ENCODE measurements at places on chromosomes 2 and 18.
A peak's percentile ranks its signal among the peaks of the same experiment; 100 is the strongest.

- no peak for DNase-seq
These were observed 62.7 kb upstream of the EML6 start for GRCh38 chr2:54660752-54661151.

DNA sequence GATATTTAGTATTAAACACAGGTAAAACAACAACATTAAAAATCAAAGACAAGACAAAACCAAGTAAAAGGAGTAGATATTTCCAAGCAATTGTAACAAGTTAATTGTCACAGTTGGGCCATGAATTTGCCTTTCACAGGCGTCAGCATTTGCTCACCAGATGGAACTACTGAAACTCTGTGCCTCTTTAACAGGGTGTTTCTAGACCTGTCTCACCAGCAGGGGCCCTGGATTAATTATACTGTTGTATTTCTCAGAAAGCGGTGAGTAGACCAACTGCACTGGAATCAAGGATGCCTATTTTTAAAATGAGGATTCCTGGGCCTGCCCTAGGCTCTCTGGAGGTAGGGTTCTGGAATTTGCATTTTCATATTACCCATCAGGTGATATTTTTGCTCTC is 92.6 kb downstream of the UPP2 start:
- no peak for DNase-seq

GRCh38 chr2:109614715-109615636 is 812 bp downstream of the SOWAHC start:
- DNase-seq = no peak

- DNase-seq = no peak
These were observed 137.8 kb upstream of the GATA6 start for GRCh38 chr18:22031611-22032010.

DNA sequence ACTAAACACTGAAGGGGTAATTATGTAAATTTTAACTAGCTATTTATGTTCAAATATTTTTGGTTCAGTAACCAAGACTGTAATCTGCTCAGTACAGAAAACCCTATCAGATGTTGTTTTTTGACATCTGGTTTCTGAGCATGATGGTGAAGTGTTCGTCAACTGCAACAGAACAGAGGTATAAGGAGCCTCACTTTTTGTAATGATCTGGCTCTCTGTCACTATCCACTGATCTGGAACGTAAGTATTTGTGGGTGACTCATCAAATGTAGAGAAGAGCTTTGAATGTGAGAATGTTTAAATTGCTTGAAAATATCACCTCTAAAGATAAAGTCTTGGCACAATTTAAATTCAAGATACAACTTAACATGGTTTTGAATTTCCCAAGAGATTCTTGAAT is 213.6 kb upstream of the FAM98A start:
- DNase-seq = no peak

GRCh38 chr2:108449410-108450130 is 564 bp downstream of the GCC2 start:
- DNase-seq = peak; percentile 26

- DNase-seq = no peak
These were observed 3.6 kb downstream of the ZC3H8 start for GRCh38 chr2:112251271-112251670.

DNA sequence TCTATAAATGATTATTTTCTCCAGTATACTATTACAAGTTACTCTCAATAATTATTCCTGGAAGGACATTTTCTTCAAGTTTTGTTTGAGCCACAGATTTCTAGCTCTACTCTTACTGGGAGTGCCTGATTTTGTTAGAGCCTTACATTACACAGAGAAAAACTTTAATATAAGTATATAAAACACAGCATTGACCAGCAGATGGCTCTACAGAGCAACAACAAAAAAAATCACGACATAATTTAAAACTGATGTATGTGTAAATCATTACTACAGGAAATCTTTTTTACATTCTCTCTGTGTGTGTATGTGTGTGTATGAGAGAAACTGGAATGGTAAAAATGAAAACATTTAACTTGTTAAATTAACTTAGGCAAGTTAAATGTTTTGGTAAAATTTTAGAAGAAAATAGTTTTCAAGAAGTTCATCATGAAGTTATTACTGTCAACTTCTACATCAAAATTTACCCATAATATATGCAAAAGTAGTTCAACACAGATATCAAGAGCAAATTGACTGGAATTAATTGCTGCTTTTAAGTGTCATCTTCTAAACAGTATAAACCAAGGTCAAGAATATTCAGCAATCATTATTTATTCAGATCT is 103.3 kb downstream of the MDH1 start:
- DNase-seq = no peak

GRCh38 chr2:26223018-26223417 is 21.4 kb downstream of the HADHA start:
- no peak for DNase-seq

- DNase-seq = no peak
These were observed 26.3 kb downstream of the CAB39 start for GRCh38 chr2:230738924-230739323.

GRCh38 chr2:5549771-5550170 is 142.4 kb upstream of the SOX11 start:
- no peak for DNase-seq

DNA sequence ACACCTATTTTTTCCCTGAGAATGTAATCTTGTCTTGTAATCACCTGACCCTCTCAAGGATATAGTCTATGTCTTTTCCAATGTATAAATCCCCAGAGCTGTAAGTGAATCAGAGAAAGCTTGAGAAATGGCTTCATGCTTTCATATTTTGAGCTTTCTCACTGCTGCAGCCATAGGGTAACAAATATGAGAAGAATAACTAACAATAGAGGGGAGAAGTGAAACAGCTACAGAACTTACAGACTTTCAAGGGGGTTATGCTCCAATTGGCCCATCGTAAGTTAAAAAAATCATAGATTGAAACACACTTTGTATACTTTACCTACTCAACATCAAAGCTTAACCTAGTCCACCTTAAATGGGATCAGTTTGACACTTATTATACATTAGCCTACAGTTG is 111.0 kb downstream of the CNTNAP5 start:
- no peak for DNase-seq

DNA sequence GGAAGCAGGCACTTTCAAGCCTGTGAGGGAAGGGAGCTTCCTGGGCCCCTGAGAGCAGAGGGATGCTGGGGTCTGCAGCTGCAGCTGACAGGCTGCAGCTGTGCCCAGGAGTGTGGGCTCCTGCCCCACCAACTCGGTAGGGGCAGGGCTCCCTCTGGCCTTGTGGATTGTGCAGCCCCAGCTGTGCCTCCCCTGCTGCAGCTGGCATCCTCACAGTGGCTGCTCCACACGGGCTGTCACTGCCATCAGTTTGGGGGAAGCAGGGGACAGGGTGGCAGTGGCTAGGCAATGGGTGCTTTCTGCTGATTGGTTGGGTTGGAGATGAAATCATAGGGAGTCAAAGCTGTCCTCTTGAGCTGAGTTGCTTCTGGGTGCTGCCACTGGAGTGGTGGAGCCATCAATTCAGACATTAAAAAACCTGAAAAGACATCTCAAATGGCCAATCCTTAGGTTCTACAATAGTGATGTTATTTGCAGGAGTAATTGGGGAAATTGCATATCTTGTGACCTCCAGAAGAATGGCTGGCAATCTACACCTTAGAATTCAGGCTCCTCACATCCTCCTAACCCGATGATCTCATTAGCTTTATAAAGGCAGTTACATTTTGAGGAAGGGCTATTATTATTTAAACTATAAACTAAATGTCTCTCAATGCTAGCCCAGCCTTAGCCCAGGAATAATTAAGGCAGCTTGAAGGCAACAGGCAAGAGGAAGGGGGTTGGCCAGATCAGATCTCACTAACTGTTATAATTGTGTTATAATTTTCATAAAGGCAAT is 41.3 kb downstream of the FAM171B start:
- no peak for DNase-seq
